ENCODE measurements at places on chromosomes 2 and 18. TPM values are rescaled to one million over a fixed set of nuclear protein-coding genes. Genes with fewer than 3 reads are reported as not detected.

The TCF23 gene
- total RNA-seq, result 0.07 TPM

DNA sequence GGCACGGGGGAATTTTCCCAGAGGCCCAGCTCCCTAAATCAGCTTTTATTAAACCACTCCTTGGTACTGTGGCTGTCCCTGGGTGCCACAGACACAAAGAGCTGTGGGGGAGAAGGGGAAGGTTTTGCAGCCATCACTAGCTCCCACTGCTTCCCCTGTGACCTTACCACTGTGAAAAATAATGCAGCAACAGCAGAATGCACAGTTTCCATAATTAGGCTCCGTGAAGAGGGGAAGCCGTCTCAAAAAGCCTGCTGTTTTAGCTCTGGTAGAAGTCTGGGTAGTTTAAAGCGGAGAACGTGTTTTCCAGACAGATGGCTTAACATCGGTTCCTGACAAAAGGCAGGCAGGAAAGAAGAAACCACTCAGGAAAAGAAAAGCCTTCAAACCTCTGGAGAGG is 27.5 kb upstream of the CAB39 start:
- DNase-seq, result no peak

- no peak for DNase-seq
Observed at GRCh38 chr2:96207774-96208142, 869 bp downstream of the STARD7 start.

DNA sequence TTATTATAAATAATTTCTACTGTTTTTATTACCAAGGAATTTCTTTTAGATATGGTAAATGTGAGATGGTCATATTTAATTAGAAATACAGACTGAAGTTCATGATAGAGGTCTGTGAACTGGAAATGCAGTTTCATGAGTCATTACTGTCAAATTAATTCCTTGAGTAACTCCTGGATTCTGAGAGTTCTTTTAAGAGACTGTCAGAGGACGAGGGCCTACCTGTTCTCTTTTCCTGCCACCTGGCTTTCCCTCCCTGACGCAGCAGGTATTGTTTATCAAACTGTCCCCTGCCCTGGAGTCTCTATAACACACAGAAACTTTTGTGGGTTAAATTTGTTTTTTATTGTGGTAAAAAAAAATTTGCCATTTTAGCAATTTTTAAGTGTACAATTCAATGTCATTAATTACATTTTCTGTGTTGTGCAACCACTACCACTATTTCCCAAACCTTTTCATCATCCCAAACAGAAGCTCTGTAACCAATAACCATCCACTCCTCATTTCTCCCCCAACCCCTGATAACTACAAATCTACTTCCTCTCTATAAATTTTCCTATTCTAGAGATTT is 142.6 kb downstream of the DIS3L2 start:
- no peak for DNase-seq

GRCh38 chr2:151363709-151364108 is 6.3 kb downstream of the TNFAIP6 start:
- DNase-seq, result no peak

DNA sequence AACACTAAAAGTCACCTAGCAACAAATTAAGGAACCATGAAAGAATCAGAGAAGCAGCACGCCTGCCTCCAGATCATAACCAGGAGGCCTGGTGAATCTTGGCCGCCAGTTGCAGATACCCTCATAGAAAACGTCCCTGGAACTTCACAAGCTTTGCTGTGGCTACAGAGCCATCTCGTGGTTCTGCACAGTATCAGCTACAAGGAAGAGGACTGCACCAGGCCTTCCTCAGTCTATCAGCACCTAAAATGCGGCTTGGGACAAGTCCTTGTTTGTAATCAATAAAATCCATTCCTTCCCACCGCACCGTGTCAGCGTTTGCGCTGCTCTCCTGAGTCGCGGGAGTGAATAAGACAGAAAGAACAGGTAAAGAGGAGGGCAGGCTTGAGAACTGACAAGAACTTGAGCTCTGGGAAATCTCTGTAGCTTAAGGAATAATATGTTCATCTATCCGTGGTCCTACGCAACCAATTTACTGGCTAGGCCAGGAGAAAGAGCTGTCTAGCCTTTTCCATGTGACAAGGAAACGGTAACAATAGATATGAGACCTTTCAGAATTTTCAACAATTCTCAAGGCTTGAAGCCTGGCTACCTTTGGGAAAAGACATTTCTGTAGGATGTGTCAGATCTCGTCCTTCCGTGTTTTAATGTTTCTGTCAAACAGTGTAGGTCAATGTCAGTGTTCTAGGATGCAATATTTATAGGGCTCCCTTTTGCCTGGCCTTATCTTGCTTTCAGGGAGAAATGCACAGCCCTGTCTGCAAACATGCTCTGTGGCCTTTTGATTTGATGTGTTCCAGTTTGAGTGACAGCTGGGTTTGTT is 128.5 kb upstream of the RAB12 start:
- no peak for DNase-seq

- DNase-seq, result no peak
Observed at GRCh38 chr2:176285321-176285720, 16.1 kb downstream of the MTX2 start.

DNA sequence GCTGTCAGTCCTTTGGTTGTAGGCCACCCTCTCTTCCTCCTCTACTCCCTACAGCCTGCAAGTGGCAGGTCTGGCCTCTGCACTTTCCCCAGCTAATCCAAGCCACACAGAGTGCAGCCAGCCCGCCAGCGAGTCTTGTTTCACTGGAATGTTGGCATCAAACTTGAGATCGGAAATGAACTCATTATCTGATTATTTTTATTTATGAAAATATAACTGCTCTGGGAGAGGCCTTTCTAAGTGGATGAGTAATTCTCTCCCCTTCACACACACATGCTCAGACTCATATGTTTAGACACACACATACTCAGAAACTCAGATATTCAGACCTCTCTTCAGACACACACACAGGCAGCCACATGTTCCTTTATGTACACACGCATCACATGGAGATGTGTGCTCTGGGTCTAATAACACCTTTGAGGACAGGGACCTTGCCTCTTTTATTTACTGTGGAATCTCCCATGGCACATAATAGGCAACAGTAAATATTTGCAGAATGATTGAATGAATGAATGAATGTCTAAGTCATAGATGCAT is 151.3 kb downstream of the ZFP36L2 start:
- DNase-seq, result no peak

DNA sequence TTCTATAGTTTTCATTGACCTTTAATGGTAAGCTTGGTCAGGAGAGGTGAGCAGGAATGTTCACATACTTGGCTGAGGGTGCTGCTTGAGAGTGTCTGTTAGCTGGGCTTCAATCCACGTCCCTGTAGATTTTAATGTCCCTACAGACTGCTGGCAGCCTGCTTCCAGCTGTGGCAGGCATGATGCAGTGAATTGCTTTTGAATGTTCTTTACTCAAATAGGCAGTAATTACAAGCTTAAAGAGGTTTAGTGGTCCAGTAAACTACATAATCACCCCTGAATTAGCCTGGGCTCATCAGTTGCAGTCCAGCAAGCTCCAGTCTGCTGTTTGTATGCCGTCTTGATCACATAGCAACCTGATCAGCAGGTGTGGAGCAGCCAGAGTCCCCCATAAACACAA is 102.1 kb downstream of the MEIS1 start:
- DNase-seq, result no peak

DNA sequence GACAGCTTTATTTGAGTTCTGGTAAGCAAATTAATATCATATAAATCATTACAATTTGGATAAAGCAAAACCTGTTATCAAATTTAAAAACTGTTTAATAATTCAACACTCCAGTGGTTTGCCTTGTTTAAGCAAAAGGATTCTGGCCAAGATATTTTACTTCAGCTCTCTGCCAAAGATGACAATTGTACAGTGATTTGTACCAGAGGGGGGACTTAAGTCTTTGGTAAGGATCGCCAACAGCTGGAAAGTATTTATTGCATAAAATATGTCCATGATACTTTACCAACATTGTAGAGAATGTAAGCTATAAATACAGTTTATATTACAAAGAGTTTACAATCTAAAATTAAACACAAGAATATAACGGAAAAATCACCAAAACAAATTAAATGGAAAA is 13.8 kb downstream of the PREPL start:
- no peak for DNase-seq
